ENCODE measurements at places on chromosomes 2 and 18. TPM values are rescaled to one million over a fixed set of nuclear protein-coding genes. Genes with fewer than 3 reads are reported as not detected.

GRCh38 chr2:111048856-111049768 is 71.6 kb upstream of the BCL2L11 start:
- DNase-seq, result no peak

DNA sequence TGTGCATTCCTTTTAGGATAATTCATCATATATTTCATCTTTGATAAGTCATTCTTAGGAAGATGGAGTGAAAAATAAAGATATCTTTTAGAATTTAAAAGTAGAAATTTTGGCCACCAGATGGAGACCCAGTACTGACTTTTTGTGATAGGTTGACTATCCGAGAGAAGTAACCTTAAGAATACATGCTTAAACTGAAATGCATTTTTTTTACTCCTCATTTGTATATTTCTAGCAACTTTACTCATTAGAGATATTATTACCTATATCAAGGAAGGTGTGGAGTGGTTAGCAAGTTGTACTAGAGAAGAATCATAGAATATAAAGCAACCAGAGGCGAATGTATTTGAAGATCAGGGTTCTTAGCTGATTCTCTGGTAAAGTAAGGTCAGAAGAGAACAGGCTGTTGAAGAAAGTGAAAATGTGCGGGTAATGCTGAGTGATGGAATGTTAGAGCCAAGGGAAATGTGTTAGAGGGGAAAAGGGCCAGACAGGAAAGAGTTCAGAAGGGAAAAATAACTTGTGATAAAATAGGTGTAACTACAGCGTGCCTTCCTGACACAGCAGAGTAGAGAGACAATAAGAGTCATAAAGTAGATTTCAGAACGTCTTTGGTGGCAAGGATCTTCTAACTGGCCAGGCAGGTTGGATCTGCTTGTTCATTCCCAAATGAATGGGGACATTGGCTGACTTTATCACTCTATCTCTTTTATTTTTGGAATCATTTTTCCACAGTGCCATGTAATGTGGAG is 52.3 kb downstream of the TDRD15 start:
- peak; percentile 8 for DNase-seq

- DNase-seq, result no peak
Measured at GRCh38 chr2:20476950-20477349, 30.1 kb downstream of the RHOB start.

DNA sequence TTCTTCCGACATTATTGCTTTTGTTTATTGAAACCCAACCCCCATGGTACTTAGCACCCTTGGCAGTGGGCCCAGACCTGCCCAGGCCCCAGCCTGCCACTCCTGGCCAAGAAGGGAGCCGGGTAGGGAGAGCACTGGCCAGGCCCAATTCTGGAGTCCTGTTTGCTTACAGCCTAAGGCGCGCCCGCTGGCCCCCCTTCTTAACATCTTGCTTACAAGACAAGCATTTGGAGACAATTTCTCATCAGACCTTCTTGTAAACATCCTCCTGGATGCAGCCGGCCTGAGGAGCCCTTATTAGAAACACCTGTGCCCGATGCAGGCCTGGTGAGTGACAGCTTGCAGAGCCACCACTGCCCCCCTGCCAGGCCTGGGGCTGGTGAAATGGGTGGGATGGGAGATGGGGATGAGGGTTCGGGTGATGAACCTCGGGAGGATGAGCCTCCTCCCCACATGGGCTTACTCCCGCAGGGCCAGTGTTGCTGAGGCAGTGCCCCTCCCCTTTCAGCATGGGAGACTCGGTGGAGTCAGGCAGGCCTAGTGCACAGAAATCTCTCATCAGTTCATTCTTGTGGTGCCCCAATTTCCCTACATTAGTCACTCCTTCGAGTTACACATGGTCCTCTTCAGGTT is 217.5 kb downstream of the CYP26B1 start:
- peak; percentile 79 for DNase-seq

DNA sequence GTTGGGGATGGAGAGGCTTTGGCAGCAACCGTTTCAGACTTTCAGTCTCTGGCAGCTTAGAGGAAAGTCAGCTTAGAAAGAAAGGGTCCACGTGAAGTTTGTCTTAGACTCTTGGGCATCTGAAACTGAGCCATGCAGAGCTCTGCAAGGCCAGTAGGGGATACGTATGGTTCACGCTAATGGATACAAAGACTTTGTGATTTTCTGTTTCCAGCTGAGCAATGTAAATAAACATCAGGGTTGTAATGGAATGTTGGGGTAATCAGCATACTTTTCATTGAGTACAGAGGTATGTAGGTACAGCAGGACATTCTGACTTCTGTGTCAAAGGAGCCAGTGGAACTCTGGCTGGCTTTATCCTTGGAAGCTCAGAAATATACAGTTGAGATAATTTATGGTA is 31.0 kb downstream of the RALB start:
- no peak for DNase-seq

GRCh38 chr2:201909348-201909747 is 103.0 kb downstream of the CDK15 start:
- peak; percentile 89 for DNase-seq

- no peak for DNase-seq
Measured at GRCh38 chr2:69501301-69501700, 64.1 kb upstream of the NFU1 start.

DNA sequence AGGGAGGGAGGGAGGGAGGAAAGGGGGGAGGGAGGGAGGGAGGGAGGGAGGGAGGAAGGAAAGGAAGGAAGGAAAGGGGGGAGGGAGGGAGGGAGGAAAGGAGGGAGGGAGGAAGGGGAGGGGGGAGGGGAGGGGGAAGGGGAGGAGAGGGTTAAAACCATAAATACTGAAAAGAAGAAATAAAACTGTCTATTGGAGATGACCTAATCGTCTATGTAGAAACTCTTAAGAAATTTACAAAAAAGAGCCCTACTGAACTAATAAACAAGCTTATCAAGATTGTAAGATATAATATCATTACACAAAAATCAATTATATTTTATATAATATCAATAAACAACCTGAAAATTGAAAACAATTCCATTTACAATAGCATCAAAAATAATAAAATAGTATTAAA is 32.3 kb upstream of the CTDP1 start:
- DNase-seq, result no peak

DNA sequence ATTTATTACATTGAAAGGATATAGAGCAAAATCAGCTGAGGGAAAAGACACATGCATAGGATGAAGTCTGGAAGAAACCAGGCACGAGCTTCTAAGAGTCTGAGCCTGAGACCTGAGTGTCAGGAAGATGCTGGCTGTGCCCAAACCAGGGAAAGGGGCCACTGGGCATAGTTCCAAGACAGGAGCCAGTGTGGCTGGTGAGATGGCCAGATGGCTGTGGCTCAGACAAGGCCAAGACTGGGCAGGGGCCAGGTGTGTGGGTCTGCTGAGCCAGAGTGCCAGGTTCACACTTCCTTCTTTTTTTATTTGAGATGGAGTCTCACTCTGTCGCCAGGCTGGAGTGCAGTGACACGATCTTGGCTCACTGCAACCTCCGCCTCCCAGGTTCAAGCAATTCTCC is 95.5 kb upstream of the ATG16L1 start:
- DNase-seq, result no peak

GRCh38 chr2:129554373-129554772 is 425.1 kb upstream of the RAB6C start:
- no peak for DNase-seq

- DNase-seq, result no peak
Measured at GRCh38 chr2:33891616-33892015, 292.5 kb upstream of the FAM98A start.

- DNase-seq, result no peak
Measured at GRCh38 chr2:15120631-15121030, 440.5 kb downstream of the NBAS start.

DNA sequence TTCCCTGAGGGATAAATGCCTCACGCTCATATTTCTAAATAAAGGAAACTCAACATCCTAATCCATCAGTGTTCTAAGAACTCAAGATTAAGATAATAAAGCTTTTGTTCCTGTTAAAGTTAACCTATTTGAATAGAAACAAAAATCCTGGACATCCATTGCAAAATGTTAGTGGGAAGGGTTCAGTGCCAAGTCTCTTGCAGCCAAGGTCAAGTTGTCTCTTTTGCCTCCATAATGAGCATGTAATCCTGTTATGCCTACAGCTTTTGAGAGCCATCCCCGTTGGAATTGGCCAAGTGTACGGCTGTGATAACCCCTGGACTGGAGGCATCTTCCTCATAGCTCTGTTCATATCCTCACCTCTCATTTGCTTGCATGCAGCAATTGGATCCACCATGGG is 51.3 kb upstream of the SLC14A1 start:
- no peak for DNase-seq

- no peak for DNase-seq
Measured at GRCh38 chr18:28365411-28365831, 188.5 kb upstream of the CDH2 start.

- DNase-seq, result no peak
Measured at GRCh38 chr2:172930871-172931255, 144.8 kb upstream of the MAP3K20 start.

The SKOR2 gene
- total RNA-seq, result not detected

The ACVR1C gene
- total RNA-seq, result under 0.01 TPM

The OSBPL6 gene
- 3.9 TPM for total RNA-seq

The DSC3 gene
- 0.43 TPM for total RNA-seq

The ZCCHC2 gene
- 5.5 TPM for total RNA-seq

The ORC2 gene
- 22.5 TPM for total RNA-seq

The SERPINB3 gene
- total RNA-seq, result not detected

The ASAP2 gene
- total RNA-seq, result 39.0 TPM

The RABL2A gene
- total RNA-seq, result 7.8 TPM

The TMEM247 gene
- total RNA-seq, result 0.32 TPM
